ENCODE measurements at places on chromosomes 13 and 19.

- no peak for DNase-seq
These were observed 24.4 kb downstream of the EPSTI1 start for GRCh38 chr13:42967660-42968059.

DNA sequence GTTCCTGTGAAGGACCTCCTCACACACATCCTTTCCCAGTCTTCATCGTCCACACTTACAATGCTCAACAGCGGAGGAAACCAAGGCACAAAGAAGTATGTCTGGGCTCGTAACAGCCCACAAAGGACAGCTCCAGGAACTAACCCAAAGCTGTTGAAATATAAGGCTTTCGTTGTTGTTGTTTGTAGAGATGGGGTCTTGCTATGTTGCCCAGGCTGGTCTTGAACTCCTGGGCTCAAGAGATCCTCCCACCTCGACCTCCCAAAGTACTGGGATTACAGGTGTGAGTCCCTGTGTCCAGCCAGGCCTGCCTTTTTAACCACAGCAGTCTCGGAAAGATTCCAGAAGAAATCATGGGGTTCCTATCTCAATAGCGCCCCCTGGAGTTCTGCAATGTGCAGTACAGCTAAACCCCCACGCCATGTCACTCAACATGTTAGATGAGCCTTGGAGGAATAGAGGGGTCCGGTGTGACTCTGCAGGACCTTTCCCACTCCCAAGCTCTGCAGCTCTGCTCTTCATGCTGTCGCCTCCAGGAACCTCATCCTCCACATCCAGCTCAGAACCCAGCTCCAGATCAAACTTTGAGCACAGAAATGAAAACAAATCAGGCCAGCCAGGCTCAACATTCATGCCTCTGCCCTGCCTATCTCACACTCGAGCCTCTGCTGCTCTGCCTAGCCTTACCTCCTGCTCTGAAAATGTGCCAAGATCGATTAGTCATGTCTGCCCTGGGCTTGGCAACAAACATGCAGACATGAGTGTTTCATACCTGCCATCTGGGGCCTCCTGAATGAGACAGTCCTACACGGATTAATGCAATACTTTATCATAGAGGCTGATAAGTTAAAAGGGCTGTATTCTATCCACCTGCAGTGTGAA is 7.5 kb downstream of the PLA2G4C start:
- DNase-seq = no peak

DNA sequence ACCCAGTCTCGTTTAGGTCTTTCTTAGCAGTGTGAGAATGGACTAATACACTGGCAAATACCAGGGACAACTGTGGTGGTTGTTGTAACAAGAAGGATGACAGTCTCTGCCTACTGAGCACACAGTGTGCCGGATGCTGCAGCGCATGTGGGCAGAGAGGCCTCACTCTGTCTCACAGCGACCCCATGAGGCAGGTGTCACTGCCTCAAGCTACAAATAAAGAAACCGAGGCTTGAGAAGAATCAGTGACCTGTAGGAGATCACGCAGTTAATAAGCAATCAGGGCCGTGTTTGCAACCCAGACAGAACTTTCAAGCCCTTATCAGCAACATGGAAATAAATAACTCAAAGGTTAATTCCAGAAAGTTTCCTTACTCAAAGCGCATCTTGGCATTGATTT is 40.5 kb upstream of the GAS6 start:
- DNase-seq = no peak

GRCh38 chr13:51811920-51812451 is 8.0 kb upstream of the DHRS12 start:
- DNase-seq = no peak

GRCh38 chr13:33383724-33384577 is 98.4 kb upstream of the STARD13 start:
- DNase-seq = no peak

All from caudate nucleus (tissue), 63 donors.